ENCODE measurements at places on chromosomes 4 and X.

DNA sequence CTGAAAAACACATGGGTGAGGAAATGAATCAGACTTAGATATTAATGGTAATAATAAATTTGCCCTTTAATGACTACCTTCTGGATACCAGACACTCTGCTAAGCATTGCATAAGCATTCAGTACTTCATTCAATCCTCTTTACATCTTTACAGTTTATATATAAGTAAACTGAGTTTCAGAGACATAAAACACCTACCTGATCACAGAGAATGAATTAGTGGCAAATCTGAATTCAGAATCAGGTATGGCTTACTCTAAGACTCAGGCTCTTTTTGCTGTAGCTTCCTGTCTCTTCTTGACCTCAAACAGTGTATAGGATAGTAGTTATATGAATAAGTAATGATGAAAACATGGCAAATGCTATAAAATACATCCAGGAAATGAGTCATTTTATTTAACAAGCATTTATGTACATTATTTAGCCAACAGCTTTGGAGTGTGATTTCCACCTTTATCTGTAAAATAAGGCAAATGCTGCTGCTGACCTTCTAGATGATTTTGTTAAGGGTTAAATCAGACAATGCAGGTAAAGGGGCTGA, 83.9 kb downstream of the VEGFC start:
- DNase-seq: no peak

DNA sequence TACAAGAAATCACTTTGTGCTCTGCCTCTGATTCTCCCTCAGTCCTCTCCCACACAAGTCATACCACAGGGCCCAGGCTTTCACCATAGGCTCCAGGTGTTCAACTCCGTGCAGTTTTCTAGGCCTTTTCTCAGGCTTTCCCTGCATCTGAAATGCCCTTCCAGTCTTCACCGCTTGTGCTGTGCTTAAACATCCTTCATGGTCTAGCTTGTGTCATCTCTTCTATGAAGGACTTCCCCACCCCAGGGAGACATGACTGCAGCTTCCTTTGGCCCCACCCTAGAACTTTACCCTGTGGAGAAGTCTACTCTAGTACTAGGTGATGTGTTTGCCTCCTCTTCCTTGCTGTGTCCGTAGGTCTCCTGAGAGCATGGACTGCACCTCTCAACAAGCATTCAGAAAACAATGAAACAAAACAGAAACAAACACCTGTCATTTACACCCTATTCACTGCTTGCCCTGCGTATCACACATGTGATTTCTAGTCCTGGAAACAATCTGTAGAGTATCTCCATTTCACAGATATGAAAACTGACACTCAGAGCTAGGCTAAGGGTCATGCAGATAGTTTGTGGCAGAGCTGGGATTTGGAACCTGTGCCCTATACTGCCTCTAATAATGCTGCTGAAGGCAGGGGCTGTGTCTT, 22.7 kb upstream of the LEF1 start:
- DNase-seq: no peak

DNA sequence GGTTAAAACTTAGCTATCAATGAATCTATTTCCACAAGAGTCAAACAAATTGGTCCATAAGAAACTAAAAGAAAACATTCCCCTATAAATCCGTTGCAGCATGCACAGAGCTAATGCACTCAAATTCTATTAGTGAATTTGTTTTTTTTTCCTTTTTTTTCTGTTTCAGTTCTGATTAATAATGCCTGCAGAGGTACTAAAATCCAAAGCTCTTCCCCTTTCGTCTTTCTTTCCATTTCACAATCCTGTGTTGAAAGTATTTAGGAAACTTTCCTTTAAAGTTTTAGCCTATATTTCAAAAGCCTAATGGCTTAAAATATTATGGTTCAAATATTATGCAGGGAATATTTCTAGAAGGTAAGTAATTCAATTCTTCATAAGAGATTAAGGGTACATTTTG, 45.9 kb upstream of the VEGFD start:
- DNase-seq: no peak

DNA sequence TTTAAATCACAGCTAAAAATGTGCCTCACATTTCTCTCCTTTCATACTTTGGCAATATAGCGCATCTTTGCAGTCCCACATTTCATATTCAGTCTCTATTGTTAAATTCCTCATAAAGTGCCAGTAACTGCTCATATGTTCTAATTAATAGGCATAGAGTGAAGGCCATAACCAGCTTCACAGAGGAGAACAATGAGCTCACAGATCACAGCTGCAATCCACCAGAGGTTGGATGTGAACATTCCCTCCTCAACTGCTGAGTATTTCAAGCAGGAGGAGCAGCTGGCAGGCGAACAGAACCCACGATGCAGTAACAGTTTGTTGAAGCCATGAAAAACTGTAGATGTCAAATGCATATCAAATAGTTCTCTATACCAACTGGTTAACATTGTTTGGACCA, 2088.7 kb upstream of the AGA start:
- DNase-seq: no peak

DNA sequence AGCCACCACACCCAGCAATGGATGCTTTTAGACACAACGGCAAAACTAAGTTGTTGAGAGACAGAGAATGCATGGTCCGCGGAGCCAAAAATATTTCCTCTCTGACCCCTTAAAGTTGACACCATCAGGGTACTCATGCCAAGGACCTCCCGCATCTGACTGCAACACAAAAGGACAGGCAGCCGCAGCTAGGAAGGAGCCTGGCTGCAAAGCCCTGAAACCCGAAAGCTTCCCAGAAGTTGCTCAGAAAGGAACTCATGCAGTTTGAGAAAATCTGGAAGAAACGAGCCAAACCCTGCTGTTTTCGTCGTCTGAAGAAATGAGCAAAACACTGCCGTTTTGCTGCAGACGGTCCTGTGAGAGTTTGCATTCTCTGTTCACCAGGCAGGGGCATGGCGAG, 16.5 kb downstream of the DHRSX start:
- DNase-seq: no peak

DNA sequence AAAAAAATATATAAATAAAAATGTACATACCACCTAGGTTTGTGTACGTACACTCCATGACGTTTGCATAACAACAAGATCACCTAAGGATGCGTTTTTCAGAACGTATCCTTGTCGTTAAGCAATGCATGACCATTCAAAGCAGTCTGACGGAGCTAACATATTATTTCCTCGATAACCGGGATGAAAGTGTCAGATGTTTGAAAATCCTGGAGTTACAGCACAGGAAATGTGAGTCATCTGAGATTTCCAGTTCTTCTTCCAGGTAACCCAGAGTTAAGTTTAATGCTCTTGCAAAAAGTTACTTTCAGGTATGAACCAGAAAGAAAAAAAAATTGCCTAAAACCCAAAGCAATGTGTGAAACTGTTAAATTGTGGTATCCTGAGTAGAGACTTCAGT, 107.9 kb downstream of the LDB2 start:
- DNase-seq: no peak
